ENCODE measurements at places on chromosomes 2 and 18.

DNA sequence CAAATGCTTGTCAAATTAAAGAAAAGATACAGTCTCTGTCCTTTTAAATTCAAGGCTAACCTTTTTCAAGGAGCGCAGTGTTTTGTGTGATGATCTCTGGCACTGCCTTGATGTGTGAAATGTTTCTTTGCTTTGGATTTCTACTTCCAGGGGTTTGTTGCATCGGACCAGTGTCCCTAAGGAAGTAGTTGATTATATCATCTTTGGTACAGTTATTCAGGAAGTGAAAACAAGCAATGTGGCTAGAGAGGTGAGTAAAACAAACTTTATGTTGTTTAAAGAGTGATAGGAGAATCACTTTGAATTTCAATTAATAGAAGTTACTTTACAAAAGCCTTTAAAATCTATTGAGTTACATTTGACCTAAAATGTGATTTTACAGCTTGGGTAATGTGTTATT, 28.8 kb downstream of the HADHB start:
- DNase-seq, result no peak

GRCh38 chr2:190343089-190343535, 277 bp upstream of the INPP1 start:
- no peak for DNase-seq

- DNase-seq, result no peak
These were observed 595.7 kb upstream of the HS6ST1 start for GRCh38 chr2:128914320-128914719.

DNA sequence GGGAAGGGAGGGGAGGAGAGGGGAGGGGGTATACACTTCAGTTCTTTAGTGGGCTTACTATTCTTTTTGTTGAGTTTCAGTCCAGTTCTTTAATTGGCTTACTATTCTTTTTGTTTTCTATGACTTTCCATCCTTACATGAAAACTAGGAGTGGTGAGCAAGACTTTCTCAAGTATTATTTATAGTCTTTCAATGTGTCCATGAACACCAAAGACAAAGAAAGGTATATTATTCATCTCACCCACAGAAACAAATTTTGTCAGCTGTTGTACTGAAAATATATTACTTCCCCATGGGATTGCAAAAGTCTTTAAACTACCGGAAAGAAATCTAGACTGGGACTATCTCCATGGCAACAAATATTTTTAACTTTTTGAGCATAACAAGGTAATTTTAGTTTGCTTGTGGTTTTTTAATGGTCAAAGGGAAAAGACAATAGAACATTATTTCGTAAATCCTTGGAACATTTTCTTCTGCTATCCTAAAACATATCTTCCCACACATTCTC, 17.6 kb downstream of the ADAM17 start:
- no peak for DNase-seq

DNA sequence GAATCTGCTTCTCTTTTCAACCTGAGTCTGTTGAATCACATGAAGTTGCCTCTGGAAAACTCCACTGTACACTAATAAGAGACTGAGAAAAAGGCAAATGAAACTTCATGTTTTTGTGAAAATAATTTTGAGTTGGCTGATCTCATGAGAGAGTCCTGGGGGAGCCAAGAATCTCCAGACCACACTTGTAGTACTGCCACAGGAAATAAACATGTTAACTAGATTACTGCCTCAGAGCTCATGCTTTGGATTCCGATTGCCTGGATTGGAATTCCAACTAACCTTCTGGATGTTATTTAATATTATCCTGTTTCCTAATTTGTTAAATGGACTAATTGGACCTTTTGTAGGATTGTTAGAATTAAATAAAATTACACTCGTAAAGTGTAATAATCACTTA, 25.2 kb downstream of the NUP35 start:
- no peak for DNase-seq

All from activated CD4-positive, alpha-beta memory T cell treated with anti-CD3 and anti-CD28 coated beads, Interleukin-2, amount 10 ng/mL, durations not matched to agents 7 days and 5 days (primary cell).